ENCODE measurements at places on chromosomes 2 and 18.

- no peak for DNase-seq
These were observed 1.9 kb upstream of the IL1R2 start for GRCh38 chr2:101989740-101990460.

DNA sequence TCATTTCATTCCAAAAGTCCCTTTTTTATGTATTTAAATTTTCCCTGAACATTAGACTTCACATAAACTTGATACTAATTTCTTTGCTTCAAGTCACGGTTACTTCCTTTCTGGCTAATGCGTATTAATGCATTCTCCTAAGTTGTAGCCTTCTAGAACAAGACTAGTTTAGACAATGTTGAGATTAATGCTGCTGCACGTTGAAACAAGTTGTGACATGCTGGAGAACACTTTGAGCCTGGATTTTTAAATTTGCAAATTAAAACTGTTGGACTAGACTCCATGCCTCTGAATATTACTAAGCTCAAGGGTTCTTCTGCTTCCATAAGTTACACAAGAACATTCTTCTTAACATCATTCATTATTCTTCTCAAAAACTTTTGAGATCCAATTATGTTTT, 29.1 kb downstream of the ID2 start:
- no peak for DNase-seq

GRCh38 chr2:232892221-232892620, 22.2 kb downstream of the SNORC start:
- no peak for DNase-seq

DNA sequence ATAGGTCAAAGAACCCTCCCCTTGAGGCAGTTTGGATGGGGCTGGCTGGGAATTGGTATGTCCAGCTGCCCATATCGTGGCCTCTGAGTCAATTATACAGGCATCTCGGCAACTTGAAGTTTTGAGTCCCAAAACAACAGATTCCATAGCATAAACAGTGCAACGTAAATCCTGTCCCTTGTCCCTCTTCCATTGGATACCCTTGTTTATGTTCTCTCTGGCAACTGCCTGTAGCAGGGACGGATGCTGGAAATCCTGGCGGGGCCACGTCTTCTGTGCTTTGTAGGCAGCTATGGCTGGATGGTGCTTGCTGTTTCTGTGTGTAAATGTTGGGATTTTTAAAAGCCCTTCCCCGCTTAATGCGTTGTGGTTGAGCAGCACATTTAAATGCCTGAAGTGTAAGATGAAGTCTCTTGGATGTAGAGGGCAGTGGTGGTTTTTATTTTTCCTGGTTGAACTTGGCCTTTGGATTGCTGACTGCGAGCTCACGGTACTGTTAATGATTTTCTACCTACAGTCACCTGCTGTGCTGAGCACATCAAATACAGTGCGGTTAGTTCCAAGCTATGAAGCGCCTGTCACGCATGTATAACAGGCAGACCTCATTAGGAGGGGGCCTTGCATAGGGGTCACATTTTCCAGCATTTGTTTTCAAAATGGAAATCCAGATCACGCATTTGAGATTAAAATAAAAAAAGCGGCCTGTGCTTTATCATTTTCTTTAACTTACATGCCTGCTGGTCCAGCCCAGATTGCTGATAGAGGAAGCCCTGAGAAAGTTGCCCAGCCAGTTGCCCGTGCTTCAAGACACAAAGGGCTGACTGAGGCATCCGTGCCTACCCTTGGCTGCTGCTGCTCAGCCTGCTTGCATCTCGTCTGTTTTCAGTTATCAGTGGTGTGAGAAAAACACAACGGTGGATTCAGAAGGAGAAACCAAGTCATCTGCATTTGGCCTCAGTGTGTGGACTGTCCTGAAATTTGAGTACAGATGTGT, 84.7 kb downstream of the NEDD4L start:
- DNase-seq = no peak

DNA sequence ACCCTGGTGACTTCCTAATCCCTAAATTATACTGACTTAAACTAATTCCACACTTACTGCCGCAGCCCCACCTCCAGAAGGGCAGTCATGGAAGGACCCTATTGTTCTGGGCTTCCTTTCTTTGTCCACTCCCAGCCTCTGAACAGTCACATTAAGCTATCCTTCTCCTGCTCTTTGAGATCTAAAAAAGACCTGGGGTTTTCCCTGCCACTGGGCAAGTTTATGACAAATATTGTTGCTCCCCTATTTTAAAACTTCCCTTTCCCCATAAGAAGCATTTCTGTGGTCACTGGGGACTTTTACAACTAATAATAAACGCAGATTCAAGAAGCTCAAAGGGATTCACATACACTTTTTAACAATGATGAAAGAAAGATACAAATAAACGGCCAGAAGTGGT, 47.2 kb upstream of the XPO1 start:
- no peak for DNase-seq

GRCh38 chr2:199462956-199463692, 5.4 kb upstream of the SATB2 start:
- no peak for DNase-seq

Measured in NCI-H2081 treated with DMSO at 0.1 percent for 48 hours (cell line).